ENCODE measurements at places on chromosomes 16 and 17.

- DNase-seq: no peak
Observed at GRCh38 chr17:64781810-64782555, 119.9 kb upstream of the SMURF2 start.

GRCh38 chr17:41549596-41550039 lies 21.5 kb upstream of the KRT19 start:
- no peak for DNase-seq

- DNase-seq: no peak
Observed at GRCh38 chr17:76480632-76481031, 13.2 kb downstream of the AANAT start.

DNA sequence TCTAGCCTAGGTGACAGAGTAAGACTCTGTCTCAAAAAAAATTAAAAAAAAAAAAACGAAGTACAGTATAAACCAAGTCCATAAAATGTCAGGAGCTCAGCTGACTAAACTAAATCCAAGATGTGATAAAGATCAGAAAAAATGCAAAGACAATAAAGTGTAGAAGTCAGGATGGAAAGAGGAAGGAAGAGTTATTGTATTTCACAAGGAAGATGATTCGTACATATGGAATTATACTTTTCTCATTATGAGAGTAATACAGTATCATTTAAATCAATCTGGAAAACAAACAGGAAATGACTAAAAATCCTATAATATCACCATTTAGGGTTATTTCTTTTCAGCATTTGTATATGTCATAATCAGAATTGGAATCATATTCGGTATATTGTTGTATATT lies 11.4 kb upstream of the APOH start:
- DNase-seq: no peak

DNA sequence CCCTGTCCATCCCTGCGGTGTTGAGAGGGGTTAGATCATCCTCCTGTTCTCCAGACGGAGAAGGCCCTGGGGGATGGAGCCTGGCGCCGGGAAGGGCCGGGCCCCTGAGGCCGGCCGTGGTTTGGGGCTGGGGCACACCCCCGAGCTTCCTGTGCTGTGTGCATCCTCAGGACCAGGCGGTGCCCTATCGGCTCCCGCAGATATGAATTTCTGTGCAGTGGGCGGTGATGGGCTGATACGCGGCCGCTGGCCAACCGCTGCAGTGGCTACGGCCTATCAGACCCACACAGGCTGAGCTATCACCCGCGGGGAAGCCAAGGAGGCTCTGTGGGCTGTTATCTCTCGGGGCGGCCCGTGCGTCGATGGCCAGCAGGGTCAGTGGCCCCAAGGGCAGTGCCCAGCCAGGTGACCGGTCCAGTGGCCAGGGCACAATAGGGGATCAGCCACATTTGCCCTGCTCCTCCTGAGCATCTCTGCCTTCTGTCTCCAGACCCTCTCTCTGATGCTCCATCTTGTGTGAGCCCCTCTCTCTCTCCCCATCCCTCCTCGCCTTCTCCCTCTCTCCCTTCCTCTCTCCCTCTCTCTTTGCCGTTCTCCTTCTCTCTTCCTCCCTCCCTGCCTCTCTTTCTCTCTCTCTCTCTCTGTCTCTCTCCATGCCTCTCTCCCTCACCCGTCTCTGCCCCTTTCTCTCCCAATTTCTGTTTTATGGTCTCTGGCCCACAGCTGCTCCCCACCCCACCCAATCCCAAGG lies 38.7 kb downstream of the ZFPM1 start:
- no peak for DNase-seq

- no peak for DNase-seq
Observed at GRCh38 chr17:81020767-81021497, 14.0 kb upstream of the BAIAP2 start.

DNA sequence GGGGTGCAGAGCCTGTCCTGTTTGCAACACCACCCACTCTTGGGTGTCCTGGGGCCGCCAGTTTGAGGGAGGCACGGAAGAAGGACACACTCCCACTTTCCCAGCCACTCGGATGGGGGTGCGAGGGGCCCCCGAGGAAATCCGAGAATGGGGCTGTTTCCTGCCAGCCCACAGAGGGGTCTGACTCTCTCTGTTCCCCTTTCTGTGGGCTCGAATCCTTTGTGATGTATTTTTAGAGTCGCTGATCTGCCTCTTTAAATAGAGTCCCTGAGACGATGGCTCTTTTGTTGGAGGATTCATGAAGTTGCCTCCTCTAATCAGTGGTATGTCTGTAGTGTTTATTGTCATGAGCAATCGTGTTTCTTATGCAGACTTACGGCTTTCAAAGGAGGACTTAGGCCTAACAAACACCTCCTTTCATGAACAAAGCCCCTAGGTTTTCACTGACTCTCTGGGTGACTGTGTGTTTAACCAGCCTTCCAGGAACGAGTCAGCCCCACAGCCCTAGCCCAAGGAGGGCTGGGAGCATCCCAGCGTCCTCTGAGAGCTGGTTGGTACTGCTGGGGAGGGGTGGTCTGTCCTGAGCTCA lies 29.1 kb downstream of the CIBAR2 start:
- DNase-seq: no peak

DNA sequence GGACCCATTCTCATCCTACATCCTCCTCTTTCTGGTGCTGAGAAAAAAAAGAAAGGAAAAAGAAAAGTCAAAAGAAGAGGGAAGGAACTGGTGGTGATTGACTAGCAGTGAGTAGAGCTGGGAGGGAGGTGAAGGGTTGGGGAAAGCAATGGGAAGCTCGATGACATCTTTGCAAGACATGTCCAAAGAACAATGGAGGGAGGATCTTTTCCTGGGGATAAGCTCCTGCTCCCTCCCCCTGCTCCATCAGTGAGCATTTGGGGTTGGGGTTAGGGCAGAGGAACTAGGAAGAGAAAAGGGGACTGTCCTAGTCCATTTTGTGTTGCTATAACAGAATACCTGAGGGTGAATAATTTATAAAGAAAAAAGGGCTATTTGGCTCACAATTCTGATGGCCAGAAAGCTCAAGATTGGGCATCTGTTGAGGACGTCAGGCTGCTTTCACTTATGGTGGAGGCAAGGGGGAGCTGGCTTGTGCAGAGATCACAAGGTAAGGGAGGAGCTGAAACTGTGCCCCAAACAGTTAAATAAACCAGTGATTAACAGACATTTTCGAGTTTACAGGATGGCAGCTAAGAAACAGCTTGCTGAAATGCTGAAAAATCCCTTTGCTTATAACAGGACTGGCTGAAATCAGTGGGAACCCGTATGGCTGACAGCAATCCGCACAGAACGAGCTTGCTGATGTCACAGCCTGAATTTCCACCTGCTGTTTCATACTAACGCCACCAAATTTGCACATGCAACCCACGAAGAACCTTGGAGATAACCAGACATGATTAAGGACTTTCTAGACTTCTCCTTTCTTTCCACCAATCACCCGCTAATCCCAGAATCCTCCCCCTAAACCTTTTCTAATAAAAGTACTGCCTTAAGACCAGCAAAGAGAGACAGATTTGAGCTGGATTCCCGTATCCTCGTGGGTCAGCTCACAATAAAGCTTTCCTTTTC lies 1.6 kb upstream of the ODF4 start:
- DNase-seq: no peak

DNA sequence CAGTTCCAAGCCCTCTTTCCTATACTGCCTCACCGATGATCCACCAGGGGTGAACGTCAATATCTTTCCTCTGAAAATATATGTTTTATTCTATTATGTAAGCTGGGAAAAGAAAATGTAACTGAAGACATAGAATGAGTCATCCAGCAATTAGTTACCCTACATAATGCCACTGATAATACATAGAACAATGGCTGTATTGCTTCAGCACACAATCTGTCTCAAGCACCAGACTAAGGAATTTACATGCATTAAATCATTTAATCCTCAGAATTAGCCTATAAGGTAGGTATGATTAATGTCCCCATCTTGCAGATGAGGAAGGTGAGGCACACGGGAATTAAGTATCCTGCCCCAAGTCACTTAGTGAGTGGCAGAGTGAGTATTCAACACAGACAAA lies 472.8 kb downstream of the TOX3 start:
- no peak for DNase-seq

- DNase-seq: no peak
Observed at GRCh38 chr17:54864636-54865356, 35.9 kb upstream of the TOM1L1 start.

DNA sequence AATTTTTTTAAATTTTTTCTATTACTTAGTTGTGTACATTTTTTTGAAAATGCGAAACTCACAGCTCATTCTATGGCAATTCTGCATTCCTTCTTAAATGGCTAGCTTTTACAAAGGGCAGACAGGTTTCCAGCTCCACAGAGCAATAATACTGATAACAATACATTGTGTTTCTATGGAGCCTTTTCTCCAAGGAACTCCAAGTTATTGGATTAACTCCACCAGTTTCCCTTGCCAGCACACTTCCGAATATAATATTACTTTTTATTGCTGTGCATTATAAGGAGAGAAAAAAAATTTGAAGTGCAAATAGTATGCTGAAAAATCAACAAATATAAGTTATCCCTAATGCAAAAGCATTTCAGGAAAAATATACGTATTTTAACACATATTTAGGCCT lies 127.5 kb upstream of the PSMD7 start:
- no peak for DNase-seq

Data from stimulated activated naive CD8-positive, alpha-beta T cell treated with anti-CD3 and anti-CD28 coated beads, Interleukin-15, amount 100 ng/mL, for 72 hours (primary cell).